ENCODE measurements at places on chromosomes 2 and 18. TPM values are rescaled to one million over a fixed set of nuclear protein-coding genes. Genes with fewer than 3 reads are reported as not detected.

The TRIM43 gene
- not detected for total RNA-seq

The DSG1 gene
- not detected for total RNA-seq

The SLC23A3 gene
- not detected for total RNA-seq

The G6PC2 gene
- not detected for total RNA-seq

The FBXO48 gene
- not detected for total RNA-seq

The VWC2L gene
- total RNA-seq, result not detected

The NEU2 gene
- total RNA-seq, result not detected

The TGFBRAP1 gene
- total RNA-seq, result 15.7 TPM

The CCDC102B gene
- 1.6 TPM for total RNA-seq

The NTSR2 gene
- total RNA-seq, result not detected

The PTPRM gene
- 57.7 TPM for total RNA-seq

The ABCG8 gene
- total RNA-seq, result not detected

The RAX gene
- total RNA-seq, result not detected

The CBLN2 gene
- not detected for total RNA-seq

The ANKRD30B gene
- 0.67 TPM for total RNA-seq

The C1QL2 gene
- not detected for total RNA-seq

The NPPC gene
- not detected for total RNA-seq

The PMAIP1 gene
- total RNA-seq, result 14.1 TPM

The TTR gene
- not detected for total RNA-seq

The TMEM150A gene
- total RNA-seq, result 3.9 TPM

The HOXD9 gene
- total RNA-seq, result 2.3 TPM

The CERKL gene
- total RNA-seq, result not detected

The ROCK2 gene
- total RNA-seq, result 15.9 TPM

The PCARE gene
- not detected for total RNA-seq

The SNTG2 gene
- not detected for total RNA-seq

The ITGA4 gene
- 18.9 TPM for total RNA-seq

The INPP5D gene
- total RNA-seq, result not detected

The CMPK2 gene
- 6.6 TPM for total RNA-seq

The C2orf15 gene
- not detected for total RNA-seq

The ERFE gene
- total RNA-seq, result 11.1 TPM

The PAX8 gene
- 0.69 TPM for total RNA-seq

The GRHL1 gene
- total RNA-seq, result not detected

The RBBP8 gene
- 19.4 TPM for total RNA-seq

The LOXHD1 gene
- total RNA-seq, result not detected

The RGPD4 gene
- not detected for total RNA-seq

The RNF125 gene
- total RNA-seq, result 0.05 TPM

The ERMN gene
- total RNA-seq, result not detected

The ATG16L1 gene
- total RNA-seq, result 24.4 TPM

The TACR1 gene
- not detected for total RNA-seq

The SRSF7 gene
- total RNA-seq, result 201 TPM

The ABHD3 gene
- 7.1 TPM for total RNA-seq

The METTL21A gene
- 35.5 TPM for total RNA-seq

Data from MG63 (cell line).